CD4-positive, alpha-beta T cell treated with Interleukin-21 for 1 hour (primary cell): ENCODE measurements at places on chromosomes 2 and 18.

- no peak for DNase-seq
These were observed 2.6 kb upstream of the HNRNPLL start for GRCh38 chr2:38605298-38605830.

GRCh38 chr18:23963443-23964165 lies 51.0 kb upstream of the TTC39C start:
- DNase-seq, result no peak

DNA sequence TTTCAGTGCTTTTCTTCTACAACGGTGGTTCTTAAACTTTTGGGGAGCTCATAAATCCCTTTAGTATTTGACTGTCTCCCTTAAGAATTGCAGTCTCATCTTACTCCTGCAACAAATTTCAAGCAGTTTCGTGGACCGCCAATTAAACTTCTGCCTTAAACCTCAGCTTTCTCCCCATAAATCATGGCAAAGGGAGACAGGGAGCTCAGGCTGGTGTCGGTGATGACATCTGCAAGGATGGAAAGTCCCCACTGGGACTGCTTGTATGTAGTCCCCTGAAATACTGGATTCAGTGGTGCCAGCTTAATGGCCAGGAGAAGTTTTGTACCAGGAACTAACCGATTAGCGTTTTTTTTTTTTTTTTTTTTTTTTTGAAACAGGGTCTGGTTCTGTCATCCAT lies 148.7 kb upstream of the ITGA6 start:
- no peak for DNase-seq

DNA sequence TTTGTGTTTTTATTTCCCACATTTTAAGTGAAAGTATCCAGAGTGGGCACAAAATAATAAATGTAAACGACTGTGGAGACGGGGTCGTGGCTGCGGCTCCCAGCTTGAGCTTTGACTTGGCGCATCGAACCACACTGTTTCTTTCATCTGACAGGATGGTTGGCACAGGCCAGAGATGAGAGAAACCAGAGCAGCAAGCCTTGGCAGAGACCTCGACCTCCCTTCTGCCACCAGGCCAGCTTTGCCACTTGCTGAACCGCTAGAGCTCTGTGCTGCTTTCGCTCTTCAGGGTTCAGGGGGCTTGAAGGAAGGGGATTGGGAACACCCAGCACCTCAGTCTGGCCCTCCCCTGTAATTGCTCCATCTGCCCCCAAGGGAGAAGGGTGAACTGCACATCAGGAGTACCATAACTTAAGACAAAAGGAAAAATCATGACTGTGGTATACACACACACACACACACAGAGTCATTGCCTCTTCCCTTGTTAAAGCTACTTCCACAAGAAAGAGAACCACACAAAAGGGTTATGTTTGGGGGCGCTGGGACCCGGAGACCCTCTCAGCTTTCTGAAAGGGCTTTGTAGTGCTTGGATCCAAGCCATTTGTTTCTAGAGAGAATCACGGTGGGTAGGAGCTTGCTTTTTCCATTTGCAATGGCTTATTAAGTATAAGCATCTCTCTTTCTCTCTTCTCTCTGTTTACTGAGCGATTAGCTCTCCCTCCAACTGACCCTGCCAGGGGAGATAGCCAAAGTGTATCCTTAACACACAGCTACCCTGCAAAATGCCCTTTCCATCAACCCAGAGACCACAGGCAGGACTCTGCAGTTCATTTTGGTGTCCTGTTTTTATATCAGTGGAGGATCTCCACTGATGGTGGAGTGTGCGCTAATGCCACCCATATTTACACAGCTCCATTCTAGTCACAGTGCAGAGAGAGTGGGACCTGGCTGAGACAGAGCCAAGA lies 23.0 kb downstream of the POU3F3 start:
- no peak for DNase-seq

- DNase-seq, result no peak
These were observed 82.1 kb downstream of the BIN1 start for GRCh38 chr2:127024769-127025358.

DNA sequence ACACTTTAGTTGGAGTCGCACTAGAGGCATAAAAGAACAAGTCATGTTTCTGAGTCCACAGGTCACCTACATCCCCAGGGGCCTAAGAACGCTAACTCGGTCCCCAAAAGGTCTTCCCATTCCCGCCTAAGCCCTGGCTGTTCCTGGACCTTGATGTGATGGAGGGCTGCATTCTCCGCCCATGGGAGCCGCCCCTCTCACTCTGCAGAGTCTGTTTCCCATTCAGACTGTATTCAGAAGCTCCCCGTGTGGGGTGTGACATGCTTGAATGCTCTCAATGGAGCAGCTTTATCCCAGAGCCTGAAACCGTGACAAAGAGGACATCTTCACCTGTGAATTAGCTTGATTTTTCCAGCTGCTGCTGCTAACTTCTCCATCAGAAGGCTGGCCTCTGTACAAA lies 319.0 kb upstream of the KLHL29 start:
- no peak for DNase-seq

- DNase-seq, result no peak
These were observed 33.7 kb downstream of the SFT2D3 start for GRCh38 chr2:127735044-127735443.

GRCh38 chr2:75294362-75294761 lies 95.0 kb upstream of the TACR1 start:
- DNase-seq, result no peak

GRCh38 chr2:119472749-119473148 lies 41.1 kb downstream of the TMEM37 start:
- DNase-seq, result no peak

DNA sequence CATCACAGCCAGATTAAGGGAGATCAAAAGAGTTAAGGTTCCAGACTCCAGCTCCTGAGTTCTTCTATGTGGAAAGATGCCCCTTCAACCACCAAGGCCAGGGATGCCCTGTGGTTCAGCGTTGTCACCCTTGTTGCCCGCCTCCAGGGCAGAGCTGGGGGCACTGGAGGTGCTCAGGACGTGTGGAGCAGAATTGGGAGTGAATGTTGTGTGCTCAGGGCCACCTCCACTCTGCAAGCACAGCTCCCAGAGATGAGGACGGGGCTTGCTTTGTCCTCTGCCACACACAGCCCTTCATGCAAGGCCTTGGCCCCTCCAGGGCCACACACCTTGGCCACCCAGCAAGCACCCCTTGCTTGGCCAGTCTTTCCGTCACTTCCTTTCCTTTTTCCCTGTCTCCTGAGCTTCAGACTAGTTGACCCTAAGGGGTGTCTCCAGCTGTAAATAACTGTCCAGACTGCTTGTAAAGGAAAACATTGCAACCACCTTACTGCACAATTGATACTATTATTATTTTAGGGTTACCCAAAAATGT lies 103.3 kb downstream of the AGAP1 start:
- no peak for DNase-seq

DNA sequence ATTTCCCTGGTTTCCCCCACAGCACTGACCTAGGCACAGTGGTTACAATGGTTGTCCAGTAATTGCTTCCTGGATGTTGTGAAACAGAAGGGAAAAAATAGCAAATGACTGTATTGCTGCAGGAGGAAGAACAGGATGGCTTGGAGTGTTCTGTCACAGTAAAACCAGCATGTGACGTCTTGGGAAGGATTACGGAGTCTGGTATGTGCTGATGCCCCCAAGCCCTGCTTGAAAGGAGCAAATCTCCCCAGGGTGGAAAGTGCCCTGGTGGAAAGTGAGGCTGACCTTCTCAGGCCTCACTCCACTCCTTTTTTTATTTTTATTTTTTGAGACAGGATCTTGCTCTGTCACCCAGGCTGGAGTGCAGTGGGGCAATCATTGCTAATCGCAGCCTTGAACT lies 7.8 kb downstream of the RAB11FIP5 start:
- no peak for DNase-seq

DNA sequence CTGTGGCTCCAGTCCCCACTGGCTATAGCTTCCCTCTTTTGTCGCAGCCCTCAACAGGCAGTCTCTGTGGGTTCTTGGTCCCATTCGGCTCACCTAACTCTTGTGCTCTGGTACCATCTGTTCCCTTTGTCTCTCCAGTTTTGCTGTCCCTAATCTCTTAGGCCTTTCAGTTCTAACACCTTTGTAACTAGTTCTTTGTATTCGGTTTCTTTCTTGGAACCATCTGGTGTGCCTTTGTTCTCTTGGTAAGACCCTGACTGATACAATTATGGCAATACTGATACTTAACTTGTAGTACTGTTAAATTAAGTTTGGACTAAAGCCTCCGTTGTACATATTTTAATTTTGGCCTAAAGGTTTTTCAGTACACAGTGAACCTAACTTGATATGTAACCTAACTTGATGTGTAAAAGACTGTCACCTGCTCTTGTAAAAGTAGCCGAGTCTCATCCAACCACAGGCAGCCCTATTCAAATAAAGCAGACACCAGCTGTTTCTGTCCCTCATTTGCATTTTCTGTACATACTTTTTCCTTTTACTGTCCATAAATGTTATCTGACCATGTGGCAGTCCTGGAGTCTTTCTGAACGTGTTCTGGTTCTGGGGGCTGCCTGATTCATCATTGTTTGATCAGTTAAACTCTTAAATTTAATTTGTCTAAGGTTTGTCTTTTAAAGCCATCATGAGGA lies 4.8 kb upstream of the MRPL44 start:
- DNase-seq, result no peak

- DNase-seq, result no peak
These were observed 39.3 kb downstream of the CENPO start for GRCh38 chr2:24832521-24832920.
